Ascending aorta (tissue), 2 donors: ENCODE measurements at places on chromosomes 13 and 19. TPM values are rescaled to one million over a fixed set of nuclear protein-coding genes. Genes with fewer than 3 reads are reported as not detected.

PTH2 gene
- not detected for total RNA-seq

CCDC8 gene
- total RNA-seq = 10.0 TPM

PSG3 gene
- total RNA-seq = not detected

C1QTNF9 gene
- total RNA-seq = not detected

ZNF700 gene
- 4.4 TPM for total RNA-seq

ZNF100 gene
- total RNA-seq = 4.2 TPM

KLK4 gene
- total RNA-seq = not detected

TMEM259 gene
- 452 TPM for total RNA-seq

FCER2 gene
- total RNA-seq = not detected

CCDC169 gene
- 4.7 TPM for total RNA-seq

ZNF98 gene
- total RNA-seq = 0.96 TPM

ZNF878 gene
- not detected for total RNA-seq

KANK3 gene
- total RNA-seq = 47.4 TPM

NEK5 gene
- not detected for total RNA-seq

DNA sequence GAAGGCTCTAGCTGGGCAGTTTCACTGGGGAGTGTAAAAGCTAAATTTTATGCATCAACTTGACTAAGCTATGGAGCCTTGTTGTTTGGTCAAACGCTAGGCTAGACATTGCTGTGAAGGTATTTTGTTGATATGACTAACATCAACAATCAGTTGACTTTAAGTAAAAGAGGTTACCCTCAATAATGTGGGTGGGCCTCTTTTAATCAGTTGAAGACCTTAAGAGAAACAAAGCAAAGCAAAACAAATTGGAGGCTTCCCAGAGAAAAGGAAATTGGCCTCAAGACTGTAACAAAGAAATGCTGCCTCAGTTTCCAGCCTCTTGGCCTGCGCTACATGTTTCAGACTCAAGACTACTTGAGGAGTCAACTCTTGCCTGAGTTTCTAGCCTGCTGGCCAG lies 50.0 kb upstream of the TSC22D1 start:
- no peak for DNase-seq

- no peak for DNase-seq
These were observed 17.5 kb downstream of the KANK2 start for GRCh38 chr19:11179716-11180297.

DNA sequence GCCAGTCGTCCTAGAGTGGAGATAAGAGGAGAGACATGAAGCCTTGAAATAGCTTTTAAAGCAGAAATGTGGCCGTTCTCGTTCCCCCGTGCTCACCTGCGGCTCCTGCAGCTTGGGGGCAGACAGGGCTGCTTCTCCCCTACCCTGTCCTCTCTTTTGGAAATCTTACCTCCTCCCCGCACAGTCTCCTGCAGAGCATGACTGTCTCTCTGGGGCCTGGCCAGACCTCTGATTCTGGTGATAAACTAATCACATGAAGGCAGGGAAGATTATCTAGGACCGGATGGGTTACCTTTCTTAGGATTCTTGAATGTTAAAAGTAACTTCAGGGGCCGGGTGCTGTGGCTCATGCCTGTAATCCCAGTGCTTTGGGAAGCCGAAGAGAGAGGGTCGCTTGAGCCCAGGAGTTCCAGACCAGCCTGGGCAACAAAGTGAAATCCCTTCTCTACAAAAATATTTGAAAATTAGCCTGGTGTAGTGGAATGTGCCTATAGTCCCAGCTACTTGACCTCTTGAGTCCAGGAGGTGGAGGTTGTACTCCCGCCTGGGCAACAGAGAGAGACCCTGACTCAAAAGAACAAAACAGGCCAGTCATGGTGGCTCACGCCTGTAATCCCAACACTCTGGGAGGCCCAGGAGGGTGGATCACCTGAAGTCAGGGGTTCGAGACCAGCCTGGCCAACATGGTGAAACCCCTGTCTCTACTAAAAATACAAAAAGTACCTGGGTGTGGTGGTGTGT lies 8.1 kb downstream of the CEBPA start:
- DNase-seq = no peak

DNA sequence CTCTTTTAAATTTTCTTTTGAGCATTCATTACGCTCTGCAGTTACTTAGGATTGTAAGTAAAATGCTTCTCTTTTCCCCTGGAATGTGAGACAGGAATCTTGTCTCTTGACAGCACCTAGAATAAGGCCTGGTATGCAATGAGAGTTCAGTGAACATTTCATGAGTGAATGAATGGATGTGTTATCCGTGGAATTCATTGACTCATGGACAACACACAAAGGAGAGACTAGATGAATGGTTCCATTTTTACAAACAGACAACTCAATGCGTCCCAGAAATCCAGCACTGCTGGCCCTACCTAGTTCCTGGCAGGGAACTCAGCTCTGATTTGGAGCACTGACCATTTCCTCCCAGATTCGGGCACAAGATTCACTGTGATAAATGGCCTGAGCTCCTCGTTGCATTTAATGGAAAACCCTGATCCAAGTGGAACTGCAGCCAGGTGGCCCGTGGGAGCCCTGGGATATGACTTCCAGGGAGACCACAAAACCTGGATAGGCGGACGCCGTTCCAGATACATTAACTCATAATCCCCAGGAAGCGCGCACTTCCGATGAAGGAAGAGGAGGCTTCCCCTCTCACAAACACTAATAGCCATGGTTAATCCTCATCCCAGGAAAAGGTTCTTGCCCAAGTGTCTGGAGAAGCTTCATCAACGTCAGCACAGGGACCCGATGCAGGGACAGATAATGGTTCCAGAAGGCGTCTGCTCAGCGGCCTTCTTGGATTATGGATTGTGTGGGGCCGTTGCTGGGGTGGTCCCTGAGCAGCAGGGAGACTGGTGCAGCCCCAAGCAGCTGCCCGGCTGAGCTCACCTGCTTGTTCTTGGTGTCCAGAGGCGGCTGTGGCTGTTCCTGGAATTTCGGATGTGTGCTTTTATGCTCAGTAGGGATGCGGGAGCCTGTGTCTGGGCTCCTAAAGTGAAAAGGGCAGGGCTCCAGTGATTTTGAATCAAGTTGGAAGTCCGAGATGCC lies 211.1 kb upstream of the TSHZ3 start:
- no peak for DNase-seq

DNA sequence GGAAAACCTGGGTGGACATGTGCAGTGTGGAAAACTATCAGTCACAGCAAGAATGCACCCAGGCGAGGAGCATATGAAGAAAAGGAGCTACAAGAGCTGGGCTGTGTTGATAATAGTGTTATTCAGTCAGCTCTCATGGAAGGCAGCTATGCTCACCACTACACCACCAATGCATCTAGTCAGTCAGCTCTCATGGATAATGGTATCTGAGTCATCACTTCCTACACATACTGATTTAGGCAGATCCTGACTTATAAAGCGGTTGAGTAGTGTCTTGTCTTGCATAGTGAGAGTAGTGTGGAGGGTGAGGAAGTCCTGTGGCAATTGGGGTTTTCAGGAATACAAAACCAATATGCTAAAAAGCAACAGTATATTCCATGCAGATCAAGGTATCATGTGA lies 9.1 kb upstream of the ZNF160 start:
- DNase-seq = no peak

GRCh38 chr13:105997581-105998550 lies 537.6 kb downstream of the EFNB2 start:
- DNase-seq = no peak

- no peak for DNase-seq
These were observed 161.5 kb upstream of the STARD13 start for GRCh38 chr13:33446821-33447725.

DNA sequence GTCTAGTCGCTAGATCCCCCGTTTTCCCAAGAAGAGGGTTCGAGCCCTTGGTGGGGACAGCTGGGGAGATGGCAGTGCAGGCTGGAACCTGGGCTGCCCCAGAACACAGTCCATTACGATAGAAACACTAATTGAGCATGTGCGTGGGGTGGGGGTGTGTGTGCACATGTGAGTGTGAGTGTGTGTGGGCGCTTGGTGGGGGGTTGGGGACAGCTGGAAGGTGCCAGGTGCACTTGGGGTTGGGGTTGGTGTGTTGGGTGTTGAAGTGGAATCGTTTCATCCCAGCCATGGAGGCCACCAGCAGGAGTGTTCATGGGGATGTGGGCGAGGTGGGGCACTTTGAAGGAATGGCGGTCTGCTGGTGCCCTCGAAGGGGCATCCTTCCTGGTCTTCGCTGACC lies 18.1 kb upstream of the NPAS1 start:
- no peak for DNase-seq

GRCh38 chr13:101520672-101521071 lies 68.2 kb downstream of the ITGBL1 start:
- DNase-seq = no peak

GRCh38 chr19:18204394-18205199 lies 755 bp upstream of the RAB3A start:
- peak; percentile 84 for DNase-seq

DNA sequence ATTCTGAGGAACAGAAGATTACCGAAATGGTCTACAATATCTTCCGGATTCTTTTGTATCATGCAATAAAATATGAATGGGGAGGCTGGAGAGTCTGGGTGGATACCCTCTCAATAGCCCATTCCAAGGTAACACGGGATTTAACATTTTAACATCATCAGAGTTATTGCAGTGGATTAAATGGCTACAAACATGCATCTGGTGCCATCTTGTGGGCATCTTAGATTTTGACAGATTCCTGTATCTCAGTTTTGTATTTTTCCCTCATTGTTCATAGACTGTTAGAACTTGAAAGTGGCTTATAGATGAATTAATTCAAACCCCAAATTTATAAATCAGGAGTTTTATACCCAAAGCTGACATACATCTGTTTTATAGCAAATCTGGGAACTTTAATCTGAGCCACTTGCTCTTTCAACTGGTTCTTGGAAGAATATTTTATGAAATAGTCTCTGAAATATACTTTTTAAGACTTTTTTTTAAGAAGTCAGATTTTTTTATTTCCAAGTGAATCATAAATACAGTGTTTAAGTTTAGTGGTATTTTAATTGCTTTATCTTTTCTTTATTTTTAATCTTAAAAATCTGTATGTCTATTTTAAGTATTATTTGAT lies 215.2 kb downstream of the NBEA start:
- DNase-seq = no peak

DNA sequence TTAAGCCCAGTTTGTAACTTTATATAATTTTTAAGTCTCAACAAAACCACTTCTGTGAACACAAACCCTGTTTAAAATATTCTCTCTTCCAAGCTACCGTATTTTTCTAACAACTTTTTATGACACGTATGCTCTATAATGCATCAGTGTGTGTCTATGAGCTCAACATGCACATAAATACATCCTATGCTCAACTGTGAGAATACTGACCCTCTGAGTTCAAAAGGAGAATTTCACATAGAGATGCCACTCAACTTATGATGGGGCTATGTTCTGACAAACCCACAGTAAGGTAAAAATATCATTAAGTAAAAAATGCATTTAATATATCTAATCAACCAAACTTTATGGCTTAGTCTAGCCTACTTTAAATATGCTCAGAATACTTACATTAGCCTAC lies 1139.7 kb upstream of the SPRY2 start:
- no peak for DNase-seq

DNA sequence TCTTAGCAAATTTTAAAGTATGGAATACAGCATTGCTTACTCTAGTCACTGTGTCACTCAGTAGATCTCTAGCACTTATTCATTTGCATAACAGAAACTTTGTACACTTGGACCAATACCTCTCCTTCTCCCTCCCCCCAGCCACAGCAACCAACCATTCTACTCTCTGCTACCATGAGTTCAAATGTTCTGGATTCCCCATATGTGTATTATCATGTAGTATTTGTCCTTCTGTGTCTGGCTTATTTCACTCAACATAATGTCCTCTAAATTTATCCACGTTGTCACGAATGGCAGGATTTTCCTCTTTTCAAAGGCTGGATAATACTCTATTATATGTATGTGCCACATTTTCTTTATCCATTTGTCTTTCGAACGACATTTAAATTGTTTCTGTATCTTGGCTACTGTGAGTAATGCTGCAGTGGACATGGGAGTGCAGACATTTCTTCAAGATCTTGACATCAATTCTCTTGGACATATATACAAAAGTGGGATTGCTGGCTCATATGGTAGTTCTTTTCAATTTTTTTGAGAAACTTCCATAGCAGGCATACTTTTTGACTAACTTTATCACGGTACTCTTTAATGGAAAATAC lies 184.5 kb upstream of the SOX21 start:
- no peak for DNase-seq
